ENCODE measurements at places on chromosomes 3 and 15. TPM values are rescaled to one million over a fixed set of nuclear protein-coding genes. Genes with fewer than 3 reads are reported as not detected.

The CHAC1 gene
- 2.6 TPM for total RNA-seq

DNA sequence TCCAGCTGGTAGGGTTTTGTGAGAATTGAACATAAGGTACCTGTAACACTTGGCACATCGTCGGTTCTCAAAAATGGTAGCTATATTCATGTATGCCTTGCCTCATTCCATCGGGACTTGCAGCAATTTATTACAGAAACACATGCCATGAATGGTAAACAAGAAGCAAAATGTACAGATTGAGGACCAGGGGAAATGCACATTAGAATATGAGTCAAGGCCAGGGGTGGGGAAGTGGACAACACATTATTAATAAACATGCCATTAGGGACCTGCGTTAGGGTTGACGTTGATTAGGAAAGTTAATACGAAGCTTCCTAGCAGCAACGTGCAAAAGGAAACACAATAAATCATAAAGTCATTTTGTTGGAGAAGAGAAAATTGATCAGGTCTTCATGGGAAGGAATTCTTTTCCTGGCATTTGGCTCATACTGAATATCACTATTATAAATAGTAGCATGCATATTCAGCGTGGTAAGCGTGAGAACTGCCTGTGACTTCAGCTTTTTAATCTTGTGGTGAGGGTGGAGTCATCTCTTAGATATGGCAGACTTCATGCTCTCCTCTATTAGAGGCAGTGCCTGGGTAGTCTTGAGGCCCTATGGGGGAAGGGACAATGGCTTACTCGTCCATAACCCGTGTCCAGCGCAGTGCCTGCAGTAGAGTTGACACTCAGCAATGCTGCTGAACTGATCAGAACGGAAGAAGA lies 184.9 kb downstream of the SV2B start:
- DNase-seq: no peak

DNA sequence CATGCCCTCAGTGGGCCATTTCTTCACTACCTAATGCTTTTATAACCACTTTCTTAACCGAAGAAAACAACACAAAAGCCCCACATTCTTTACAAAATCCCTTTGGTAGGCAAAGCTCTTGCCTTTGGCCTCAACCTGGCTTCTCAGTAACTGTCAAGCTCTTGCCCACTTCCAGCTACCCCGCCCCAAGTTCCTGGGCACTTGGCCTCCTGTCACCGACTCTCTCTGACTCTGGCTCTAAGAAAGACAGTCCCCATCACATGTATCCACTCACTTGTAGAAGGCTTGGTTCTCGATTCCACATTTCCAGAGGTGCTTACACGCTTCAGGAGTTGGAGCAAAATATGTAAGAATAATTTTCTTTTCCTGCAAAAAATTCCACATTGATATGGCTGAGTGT lies 61.1 kb downstream of the WDR76 start:
- no peak for DNase-seq

DNA sequence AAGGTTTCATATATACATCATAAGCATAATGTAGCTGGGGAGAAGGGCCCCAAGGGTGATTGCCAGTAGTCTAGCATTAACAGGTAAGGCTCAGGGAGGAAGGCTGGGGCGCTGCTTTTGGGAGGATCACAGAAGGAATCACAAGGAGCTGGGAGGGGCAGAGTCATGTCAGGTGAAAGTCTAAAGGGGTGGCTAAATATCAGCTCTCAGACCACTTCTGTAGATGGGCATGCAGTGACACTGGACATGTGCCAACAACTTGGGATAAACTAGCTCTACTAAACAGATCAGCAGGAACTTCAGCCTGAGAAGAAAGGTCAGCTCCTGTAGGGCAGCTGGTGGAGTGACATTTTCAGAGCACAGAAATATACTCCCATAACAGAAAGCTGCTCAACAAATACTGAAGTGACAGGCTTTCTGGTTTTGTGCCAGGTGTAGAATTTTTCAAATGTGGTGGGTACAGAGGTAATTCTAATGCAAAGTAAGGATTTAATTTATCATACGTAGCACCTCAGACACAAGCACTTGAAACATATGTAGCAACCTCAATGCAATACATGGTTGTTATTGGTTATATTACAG lies 79.4 kb downstream of the PEX5L start:
- no peak for DNase-seq

The ZBTB38 gene
- total RNA-seq: 96.0 TPM

DNA sequence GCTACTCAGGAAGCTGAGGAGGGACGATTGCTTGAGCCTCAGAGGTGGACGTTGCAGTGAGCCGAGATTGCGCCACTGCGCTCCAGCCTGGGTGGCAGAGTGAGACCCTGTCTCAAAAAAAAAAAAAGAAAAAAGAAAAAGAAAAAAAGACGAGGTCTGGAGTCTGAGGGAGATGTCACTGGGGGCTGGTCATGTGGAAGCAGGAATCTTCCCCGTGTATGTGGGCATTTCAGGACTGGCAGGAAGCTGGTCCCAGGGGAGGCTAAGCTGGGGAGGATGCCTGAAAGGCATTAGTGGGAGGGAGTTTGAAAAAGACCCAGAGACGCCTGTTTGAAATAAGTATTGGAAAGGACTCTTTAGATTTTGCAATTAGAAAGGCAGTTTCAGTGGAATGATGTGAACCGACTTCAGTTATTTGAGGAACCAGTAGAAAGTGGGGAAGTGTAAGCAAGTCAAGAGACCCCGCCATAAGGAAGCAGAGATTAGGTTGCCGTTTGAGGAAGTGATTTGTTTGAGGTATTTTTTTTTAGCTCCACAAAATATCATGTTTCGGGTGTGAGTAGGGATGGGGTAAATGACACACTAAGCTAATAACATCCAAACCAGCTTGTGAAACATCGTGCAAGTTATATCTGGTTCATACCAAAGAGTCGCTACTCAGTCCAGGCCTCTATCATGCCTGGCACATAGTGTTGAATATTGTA lies 55.5 kb downstream of the ST6GAL1 start:
- no peak for DNase-seq

DNA sequence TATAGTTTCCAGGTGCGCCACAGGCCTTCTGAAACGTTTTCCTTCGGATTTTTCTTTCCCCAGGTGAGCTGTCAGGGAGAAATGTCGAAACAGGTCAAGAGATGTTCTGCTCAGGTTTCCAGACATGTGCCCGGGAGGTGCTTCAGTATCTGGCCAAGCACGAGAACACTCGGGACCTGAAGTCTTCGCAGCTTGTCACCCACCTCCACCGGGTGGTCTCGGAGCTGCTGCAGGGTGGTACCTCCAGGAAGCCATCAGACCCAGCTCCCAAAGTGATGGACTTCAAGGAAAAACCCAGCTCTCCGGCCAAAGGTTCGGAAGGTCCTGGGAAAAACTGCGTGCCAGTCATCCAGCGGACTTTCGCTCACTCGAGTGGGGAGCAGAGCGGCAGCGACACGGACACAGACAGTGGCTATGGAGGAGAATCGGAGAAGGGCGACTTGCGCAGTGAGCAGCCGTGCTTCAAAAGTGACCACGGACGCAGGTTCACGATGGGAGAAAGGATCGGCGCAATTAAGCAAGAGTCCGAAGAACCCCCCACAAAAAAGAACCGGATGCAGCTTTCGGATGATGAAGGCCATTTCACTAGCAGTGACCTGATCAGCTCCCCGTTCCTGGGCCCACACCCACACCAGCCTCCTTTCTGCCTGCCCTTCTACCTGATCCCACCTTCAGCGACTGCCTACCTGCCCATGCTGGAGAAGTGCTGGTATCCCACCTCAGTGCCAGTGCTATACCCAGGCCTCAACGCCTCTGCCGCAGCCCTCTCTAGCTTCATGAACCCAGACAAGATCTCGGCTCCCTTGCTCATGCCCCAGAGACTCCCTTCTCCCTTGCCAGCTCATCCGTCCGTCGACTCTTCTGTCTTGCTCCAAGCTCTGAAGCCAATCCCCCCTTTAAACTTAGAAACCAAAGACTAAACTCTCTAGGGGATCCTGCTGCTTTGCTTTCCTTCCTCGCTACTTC lies 3.8 kb downstream of the BHLHE40 start:
- no peak for DNase-seq

The SCAANT1 gene
- not detected for total RNA-seq

The GMPPB gene
- total RNA-seq: 60.5 TPM

The FGF12 gene
- 0.35 TPM for total RNA-seq

The ARRDC4 gene
- total RNA-seq: 49.6 TPM

The CPA3 gene
- 20.6 TPM for total RNA-seq

The SOX14 gene
- total RNA-seq: not detected

GRCh38 chr3:15823092-15823491 lies 25.3 kb upstream of the ANKRD28 start:
- DNase-seq: no peak

DNA sequence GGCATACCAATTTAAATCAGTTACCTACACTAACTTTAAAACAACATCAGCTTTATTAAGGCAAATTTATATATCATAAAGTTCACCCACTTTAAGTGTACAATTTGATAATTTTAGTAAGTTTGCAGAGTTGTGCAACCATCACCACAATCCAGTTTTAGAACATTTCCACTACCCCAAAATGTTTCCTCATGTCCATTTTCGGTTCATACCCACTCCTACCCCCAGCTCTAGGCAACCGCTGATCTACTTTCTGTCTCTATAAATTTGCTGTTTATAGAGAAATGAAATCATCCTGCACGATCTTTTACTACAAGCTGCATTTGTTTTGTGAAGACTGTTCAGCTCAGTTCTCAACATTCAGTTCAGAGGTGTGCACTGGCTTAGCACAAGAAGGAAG lies 31.5 kb upstream of the FAM81A start:
- DNase-seq: no peak

- no peak for DNase-seq
Measured at GRCh38 chr3:79002465-79003372, 765.1 kb downstream of the ROBO1 start.

DNA sequence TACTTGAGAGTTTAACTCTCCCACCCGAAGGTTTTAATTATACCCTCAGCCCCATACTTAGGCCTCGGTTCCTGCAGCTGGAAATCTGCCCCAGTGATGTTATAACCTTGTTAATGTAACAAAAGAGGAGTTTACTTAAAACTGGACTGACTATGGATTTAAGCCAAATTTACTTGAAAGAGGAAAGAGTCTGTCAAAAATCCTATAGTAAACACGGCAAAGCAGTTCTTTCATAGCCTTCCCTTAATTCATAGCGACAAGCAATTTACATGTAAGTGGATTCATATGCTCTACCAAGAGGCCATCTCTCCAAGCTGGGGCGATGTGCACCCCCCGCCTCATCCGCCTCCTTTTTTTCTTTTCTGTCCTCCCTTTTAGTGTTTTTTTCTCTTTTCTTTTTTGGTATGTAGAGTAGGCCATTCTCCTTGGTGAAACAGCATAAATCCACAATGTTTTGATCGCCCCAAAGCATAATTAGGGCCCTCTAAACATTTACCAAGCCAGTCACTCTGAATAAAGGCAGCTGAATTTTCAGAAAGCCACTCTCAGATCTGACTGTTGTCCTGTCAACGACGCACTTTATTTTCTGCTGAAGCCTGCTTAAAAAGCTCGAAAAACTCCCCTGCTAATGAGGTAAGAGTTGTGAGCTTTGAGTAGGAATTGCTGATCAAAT lies 373.1 kb upstream of the WNT5A start:
- no peak for DNase-seq

DNA sequence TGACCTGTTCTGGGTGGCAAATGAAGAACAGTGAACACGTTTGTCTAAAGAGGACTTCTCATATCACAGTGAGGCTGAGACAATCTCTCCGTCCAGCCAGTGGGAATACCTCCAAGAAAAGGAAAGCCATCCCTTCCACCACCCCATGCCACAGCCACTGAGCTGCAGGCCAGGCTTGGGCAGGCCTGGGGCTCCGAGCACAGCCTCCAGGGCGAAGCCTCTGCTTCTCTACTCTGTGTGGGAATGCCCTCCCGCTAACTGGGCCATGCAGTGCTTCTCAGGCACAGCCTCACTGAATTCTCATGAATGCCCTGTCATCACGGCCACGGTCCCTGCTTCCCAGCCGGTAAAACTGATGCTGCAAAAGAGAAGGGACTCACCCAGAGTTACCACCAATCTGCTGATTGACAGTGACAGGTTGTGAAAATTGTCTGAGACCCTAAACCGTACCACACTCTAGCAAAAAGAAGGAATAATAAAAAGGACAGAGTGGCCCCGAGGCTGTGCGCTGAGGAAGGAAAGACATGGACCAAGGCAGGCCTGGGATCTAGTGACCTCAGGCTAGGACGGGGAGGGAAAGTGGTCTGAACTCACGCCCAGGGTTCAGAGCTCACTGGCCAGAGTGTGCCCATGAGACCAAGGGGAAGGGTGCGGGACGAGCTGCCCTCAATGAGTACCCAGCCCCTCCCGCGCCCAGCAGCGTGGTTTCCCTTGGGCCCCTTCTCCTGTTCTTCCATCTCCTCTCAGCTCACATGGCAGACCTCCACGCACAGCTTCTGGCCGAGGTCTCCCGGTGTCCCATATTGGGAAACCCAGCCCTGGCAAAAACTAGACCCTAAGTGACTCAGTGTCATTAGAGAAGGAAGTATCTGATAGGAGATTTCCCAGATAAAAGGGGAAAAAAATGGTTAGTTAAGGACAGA lies 52.8 kb downstream of the DHX30 start:
- DNase-seq: no peak

The MRPS25 gene
- total RNA-seq: 78.7 TPM

The SLC12A1 gene
- total RNA-seq: not detected

The IMP3 gene
- 47.6 TPM for total RNA-seq

DNA sequence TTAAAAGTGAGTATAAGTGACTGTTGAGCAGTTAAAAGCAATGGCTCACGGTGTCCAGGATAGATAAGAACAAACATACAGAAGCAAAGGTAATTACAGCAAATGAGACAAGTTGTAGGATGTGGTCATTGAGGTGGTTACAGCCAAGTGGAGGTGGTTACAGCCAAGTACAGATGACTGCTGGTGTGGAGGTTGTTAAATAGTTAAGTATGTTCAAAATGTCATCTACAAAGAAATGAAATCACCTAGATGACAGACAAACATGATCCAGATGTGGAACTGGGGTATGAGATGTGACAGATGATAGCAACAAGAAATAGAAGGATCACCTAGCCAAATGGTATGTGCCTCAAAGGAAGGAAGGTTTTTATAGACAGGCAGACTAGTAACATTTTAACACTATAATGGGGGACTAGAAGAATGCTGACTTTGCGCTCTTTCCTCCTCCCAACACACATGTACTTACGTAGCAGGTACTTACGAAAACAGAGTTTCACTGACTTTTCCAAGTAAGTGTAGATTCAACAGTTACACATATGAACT lies 6.8 kb upstream of the ANKRD28 start:
- no peak for DNase-seq

All from mucosa of descending colon (tissue), 3 donors.